Activated naive CD4-positive, alpha-beta T cell treated with anti-CD3 and anti-CD28 coated beads, Interleukin-2, amount 10 ng/mL, durations not matched to agents 7 days and 5 days (primary cell): ENCODE measurements at places on chromosomes 5 and 9.

GRCh38 chr9:127523312-127523851 lies 72.1 kb downstream of the LRSAM1 start:
- DNase-seq = peak; percentile 59

- DNase-seq = no peak
Measured at GRCh38 chr9:136851941-136852663, at the start of gene MAMDC4. Gene MAMDC4, plus strand, starts transcription at chr9:136852346. Its CDS starts 71 bp downstream, at chr9:136852417.

- DNase-seq = no peak
Measured at GRCh38 chr9:109600142-109600541, 102.0 kb upstream of the PTPN3 start.

GRCh38 chr9:74358959-74359358 lies 138.2 kb upstream of the RORB start:
- no peak for DNase-seq

- no peak for DNase-seq
Measured at GRCh38 chr5:112025757-112026156, 268.8 kb upstream of the NREP start.

DNA sequence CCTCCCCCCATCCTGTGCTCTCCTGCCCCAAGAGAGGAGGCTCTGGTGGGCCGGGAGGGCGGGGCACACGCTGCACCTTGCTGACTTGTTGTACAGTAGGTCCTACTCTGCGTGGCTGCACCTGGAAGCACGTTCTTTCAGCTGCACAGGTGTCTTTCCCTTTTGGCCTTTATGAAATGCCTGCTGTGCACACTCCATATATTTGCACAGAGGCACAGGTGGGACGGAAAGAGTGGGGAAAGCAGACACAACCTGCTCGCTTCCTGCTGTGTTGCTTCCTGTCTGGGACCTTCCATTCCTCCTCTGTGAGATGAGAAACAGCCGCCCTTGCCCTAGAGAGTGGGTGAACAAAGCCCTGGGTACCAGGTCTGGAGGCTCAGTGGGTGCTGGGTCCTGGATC lies 4.8 kb downstream of the USP20 start:
- DNase-seq = peak; percentile 38

DNA sequence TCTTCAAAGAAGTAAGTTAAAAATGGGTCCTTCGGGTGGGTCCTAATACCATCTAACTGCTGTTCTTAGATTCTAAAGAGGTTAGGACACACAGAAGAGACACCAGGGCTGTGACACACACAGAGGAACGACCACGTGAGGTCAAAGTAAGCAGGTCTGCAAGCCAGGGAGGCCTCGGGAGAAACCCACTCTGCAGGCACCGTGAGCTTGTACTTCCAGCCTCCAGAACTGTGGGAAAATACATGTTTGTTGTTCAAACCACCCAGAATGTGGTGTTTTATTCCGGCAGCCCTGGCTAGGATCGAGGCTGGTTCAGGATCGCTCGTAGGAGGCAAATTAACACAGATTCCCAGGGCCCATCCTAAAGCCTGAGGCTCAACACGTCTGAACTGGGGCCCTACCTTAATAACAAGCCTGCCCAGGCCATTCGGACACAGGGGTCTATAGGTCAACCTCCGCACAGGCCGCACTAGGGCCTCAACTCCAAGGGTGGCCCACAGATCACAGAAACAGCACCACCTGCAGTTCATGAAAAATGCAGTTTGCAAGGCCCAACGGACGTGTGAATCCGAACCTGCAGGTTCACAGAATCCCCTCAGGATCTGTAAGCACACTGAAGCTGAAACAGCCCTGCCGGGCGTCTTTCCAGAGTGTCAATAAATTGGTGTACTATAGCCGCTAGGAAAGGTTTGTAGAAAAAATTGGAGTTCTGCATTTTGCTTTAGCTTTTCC lies 7.1 kb downstream of the MED10 start:
- DNase-seq = no peak

DNA sequence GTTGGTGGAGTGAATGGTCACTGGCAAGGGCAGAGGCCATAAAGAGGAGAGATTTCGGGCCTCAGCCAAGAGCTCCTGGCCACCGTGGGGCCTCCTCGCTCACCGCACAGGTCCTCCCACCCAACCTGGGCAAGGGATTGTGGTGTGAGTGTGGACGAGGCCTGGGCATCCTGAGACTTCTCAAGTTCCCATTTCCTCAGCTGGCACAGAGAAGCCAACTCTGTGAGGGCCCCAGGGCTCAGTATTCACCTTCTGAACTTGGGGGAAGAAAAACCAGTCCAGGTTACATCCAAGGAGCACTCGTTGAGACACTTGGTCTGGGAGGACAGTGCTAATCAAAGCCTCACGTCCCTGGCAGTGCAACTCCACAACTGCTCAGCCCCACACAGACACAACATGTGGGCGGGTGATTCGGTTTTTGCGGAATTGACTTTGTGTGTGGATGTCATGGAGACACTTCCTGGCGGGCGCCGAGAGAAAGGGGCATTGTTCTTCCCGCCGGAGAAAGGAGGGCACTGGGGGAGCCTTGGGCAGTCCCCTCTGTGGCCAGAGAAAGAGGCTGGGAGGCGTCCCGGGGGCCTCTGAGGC lies 28.5 kb upstream of the NKD2 start:
- DNase-seq = no peak

DNA sequence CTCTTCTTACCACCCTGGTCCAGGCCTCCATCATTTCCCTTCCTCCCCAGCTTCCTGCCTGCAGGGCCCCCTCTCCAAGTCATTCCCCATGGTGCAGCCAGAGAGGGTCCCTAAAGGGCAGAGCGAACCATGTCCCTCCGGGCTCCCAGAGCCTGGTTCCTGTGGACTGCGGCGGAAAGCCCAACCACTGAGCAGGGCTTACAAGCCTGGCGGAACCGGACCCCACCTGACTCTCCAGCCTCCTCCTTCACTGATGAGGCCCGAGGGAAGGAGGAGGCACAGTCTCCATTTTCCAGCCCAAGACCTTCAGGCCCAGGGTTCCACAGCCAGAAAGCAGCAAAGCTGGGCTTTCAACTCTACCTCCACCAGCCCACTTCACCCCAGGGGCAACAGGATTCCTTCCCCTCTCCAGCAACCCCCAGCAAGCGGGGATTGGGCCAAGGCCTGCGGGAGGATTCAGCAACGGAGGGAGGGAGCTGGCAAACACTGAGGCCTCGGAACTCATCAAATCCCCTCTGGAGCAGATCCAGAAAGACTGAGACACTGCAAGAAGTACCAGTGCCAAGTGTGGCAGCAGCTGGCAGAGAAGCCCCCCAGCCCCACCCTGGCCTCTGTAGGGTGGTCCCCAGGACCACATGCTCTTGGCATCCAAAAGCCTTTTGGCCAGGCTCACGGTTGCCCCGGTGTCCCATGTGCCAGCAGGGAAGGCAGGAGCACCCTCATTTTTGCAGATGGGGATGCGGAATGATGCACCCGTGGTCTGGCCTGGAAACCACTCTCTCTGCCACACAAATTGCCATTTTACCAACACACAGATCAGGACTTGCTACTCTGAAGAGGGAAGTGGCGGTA lies 3.1 kb downstream of the FAM163B start:
- no peak for DNase-seq

- no peak for DNase-seq
Measured at GRCh38 chr5:10584714-10585517, 21.0 kb downstream of the ANKRD33B start.

DNA sequence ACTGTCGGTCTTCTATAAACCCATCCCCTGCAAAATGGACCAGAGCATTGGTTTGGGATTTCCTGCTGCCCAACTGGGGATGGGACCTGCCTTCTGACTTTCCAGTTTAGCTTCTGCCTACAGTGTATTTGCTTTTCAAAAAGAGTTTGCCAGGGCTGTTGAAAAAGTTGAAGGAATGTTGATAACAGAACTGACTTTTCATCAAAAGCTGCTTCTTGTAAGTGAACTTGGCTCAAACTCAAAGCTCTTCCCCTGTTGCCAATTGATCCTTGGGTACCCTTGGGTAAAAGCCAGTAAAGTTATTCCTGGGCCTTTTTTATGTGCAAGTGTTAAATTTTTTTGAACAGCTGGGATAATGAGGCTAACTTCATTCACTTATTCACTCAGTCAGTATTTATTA lies 142.9 kb upstream of the SLC30A5 start:
- no peak for DNase-seq

DNA sequence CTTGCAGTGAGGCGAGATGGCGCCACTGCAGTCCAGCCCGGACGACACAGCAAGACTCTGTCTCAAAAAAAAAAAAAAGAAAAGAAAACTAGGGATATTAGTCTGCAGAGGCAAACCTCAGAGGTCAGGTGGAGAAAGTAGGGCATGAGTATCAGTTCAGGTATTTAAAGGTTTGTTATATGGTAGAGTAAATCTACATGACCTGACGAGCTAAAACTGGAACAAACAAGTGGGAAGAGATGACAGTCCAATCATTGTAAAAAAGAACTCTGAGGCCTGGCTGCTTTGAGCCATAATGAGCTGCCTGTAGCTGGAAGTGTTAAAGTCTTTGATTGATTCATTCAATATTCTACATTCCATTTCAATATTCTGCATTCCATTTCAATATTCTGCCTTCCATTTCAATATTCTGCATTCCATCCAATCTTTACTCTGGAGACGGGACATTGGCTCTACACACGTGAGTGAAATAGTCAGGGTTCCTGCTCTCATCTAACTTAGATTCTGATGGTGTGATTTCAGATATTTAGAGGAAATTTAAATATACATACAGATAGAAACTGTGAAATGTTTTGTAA lies 28.9 kb upstream of the GRAMD2B start:
- no peak for DNase-seq

DNA sequence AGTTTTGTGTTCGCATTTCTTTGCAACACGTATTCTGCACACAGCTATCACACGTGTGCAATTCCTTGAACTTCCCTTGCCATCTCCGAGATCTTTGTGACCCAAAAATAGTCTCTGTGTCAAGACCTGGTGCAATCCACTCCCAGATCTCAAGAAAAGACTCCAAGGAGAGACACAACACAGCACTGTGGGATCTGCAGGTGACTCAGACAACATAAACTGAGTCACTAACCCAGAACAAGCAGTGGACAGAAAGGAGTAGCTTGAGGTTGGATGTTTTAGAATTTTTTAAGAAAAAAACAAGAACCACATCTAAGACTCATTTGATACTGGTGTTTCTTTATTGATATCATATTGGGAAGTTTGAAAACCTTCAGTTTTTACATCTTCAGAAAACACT lies 396.9 kb downstream of the AGTPBP1 start:
- DNase-seq = no peak

GRCh38 chr9:115212832-115213231 lies 94.9 kb upstream of the TNC start:
- no peak for DNase-seq

DNA sequence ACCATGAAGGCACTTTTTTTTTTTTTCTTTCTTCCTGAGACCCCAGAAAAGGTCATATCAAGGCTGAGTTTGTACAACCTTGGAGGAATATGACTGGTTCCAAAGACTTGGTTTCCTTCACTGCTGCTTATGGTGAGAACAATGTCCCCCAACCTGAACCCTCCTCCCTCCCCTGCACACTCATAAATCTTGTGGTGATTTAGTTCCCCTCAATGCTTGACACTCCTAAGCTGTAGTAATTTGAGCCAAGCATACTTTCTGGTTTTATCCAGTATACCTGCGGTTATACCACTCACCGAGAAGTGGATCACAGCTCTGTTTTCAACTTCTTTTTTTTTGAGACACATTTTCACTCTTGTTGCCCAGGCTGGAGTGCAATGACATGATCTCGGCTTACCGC lies 149.9 kb upstream of the KLF4 start:
- DNase-seq = no peak

DNA sequence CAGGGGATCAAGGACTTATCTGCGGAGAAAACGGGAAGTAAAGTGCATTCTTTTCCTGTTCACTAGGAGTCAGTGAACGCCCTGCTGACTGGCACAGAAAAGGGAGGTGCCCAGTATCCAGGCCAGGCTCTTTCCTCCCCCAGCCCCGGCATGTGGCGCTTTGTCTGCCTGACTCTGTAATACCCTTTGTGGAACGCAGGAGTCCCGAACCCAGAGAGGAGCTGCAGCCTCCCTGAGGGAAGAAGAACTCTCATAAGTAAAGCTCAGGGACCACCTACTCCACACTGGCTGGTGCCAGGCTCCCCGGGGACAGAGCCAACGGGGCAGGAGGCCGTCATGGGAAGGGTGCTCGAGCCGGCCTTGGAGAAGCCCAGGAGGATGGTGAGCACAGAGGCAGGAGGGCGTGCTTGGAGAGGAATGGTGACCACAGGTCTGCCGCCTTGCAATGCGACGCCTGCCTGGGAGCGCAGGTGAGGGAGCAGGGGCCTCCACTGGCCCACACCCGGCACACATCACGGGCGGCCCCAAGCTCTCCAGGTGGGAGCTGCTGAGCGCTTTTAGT lies 31.5 kb downstream of the VAV2 start:
- DNase-seq = no peak

GRCh38 chr9:126690431-126691051 lies 76.8 kb downstream of the LMX1B start:
- DNase-seq = peak; percentile 71

DNA sequence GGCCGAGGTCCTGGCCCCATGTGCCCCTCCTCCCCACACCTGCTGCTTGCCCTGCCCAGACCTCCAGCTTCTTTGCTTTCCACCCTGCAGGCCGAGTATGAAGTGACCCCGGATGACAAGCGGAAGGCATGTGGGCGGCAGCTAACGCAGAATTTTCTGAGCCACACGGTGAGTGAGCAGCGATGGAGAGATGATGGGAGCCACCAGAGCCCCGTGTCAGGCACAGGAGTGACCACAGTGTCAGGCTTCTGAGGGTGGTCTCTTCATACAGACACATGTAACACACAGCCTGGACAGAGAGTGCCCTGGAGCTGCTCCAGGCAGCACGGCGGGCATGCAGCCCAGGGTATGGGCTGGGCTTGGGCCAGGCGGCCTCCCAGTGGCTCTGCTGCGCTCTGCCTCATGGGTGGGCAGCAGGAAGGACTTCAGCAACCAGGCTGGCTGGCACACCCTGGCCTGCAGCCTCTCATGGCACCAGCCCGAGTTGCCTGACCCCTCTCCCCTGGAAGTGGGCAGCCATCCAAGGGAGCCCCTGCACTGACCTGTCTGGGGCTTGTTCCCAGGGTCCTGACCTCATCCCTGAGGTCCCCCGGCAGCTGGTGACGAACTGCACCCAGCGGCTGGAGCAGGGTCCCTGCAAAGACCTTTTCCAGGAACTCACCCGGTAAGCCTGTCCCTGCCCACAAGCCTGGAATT lies 5.8 kb downstream of the GRK6 start:
- DNase-seq = no peak

DNA sequence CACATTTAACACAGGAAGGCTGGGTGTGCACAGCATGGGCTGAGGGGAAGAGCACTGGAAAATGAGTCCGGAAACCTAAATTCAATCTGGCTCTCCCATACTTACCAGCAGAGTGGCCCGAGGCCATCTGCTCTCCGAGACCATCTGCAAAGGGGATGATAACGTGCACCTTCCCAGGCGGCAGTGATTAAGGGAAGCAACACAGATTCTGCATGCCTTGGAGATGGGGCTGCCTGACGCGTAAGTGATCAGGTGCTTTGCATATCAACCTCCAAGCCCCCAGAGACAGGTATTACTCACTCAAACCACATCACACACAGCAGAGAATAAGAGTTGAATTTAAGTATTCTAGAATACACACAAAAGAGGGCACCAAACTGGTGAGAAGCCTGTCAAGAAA lies 9.1 kb downstream of the EPB41L4B start:
- no peak for DNase-seq

- DNase-seq = no peak
Measured at GRCh38 chr5:38680094-38680825, 123.8 kb upstream of the LIFR start.

- DNase-seq = no peak
Measured at GRCh38 chr5:41120600-41120999, 49.5 kb upstream of the MROH2B start.
